ENCODE measurements at places on chromosomes 3 and 15.

DNA sequence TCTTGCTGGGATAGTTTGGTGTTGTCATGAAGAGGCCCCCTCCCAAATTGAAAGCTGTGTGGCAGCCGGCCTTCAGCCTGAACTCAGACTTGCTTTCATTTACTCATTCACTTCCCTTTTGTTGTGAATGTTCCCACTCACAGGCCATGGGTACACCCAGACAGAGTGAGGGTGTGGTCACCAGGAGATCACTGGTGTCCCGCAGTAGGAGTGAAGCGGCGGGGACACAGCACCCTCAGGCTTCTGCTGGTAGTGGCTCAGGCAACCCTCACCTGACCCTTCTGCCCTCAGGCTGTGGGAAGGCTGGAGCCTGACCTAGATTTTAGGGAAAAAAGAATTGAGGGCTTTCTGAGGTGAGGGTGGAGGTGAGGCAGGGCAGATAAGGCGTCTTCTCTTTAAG lies 244.4 kb downstream of the SOX2 start:
- DNase-seq = no peak

DNA sequence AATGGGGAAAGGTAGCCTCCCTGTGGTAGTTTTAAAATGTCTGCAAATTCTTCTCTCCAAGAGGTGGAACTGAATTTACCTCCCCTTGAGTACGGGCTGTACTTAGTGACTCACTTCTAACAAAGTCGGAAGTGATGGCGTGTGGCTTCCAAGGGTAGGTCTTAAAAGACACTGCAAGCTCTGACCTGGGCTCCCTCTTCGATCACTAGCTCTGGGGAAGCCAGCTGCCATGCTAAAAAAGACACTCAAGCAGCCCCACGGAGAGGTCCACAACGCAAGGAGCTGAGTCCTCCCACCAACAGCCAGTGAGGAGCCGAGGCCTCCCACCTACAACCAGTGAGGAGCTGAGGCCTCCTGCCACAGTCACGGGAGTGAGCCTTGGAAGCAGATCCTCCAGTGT lies 122.0 kb upstream of the HACD2 start:
- DNase-seq = no peak

DNA sequence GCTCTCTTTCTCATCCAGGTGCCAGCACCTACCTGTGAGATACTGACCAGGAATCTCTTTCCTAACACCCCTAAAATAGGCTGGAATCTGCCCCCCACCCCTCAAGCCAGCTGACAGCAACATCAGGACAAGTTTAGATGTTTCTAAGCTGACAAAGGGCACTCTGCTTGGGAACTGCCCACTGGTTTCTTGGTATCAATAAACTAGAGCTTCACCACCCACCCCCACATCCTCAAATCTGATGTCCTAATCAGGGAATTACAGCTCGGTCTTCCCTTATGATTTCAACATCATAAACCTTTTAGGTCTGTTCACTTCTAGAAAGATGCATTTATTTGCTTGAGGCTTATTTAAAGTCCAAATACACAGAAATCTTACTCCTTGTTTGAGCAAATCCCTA lies 34.7 kb downstream of the CEP19 start:
- DNase-seq = no peak

- no peak for DNase-seq
Measured at GRCh38 chr15:64235552-64235951, 72.7 kb upstream of the PPIB start.

GRCh38 chr3:72272356-72272755 lies 487.4 kb upstream of the PROK2 start:
- DNase-seq = no peak

- no peak for DNase-seq
Measured at GRCh38 chr3:185716436-185717108, 108.3 kb downstream of the IGF2BP2 start.

GRCh38 chr3:46845860-46846623 lies 17.2 kb downstream of the MYL3 start:
- DNase-seq = no peak
